Thyroid gland (tissue), 4 donors: ENCODE measurements at places on chromosomes 7 and 10. TPM values are rescaled to one million over a fixed set of nuclear protein-coding genes. Genes with fewer than 3 reads are reported as not detected.

HTR7 gene
- total RNA-seq = not detected

DNA sequence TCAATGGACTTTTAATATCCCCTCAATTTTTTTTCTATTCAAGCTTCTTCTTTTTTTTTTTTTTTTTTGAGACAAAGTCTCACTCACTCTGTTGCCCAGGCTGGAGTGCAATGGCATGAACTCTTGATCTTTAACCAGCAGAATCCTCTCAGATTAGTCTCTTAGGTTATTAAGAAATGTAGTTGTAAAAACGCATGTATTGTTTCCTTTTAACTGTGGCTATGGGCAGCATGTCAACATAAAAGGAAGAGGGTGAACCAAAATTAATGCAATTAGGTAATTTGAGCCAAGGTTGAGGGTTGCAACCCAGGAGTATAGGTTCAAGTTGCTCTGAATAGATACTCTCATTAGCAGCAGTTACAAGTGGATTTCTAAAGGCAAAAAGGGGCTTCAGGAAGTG is 4.3 kb upstream of the GSTO1 start:
- no peak for DNase-seq

DNA sequence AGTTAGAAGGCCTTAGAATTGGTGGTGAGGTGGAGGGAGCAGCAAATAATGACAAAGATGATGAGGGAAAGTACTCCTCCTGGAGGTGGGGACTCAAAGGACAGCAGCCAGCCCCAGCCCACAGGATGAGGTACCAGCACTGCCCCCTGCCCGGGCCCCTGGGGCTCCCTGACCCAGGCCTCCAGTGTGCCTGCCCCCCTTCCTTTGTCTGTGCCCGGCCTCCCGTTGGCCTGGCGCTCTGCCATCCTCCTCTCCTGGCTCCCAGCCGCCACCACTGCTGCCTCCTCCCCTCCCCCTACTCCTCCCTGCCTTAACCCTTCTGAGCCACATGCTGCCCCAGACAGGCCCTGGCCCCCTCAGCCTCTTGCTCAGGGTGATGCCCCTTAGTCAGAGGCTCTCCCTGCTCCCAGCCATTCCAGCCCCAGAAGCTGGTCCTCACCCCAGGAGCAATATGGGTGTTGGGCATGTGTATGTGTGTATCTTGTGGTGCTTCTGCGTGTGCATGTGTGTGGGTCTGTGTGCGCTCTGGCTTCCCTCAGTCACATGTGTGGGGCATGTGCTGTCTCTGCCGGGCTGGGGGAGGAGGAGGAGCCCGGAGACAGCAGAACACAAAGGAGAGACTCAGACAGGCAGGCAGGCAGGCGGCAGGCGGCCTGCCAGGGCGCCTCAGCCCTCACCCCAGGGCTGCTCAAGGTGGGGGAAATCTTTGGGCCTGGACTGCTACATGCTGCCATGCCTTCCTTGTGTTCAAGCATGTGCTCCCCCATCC is 2.6 kb downstream of the LDB1 start:
- peak; percentile 90 for DNase-seq

GRCh38 chr7:110522761-110523200 is 568.1 kb upstream of the LRRN3 start:
- no peak for DNase-seq

DNA sequence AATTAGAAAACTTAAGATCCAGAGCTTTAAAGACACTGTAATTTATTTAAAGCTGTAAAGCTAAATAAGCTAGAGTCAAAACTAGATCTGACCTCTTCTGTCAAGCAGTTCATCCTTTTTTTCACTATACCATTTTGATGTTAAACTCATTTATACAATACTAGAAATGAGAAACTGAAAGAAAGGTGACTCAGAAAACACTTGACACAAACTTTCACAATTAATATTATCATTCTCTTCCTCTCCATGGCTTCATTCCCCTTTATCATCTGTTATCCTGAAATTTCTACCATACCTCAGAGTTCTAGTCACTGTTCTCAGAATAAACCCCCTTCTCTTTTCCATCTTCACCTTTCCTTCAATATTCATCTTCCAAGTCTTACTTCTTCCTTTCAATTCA is 1.3 kb downstream of the FIGNL1 start:
- no peak for DNase-seq

- DNase-seq = no peak
Measured at GRCh38 chr7:107051376-107051775, 6.9 kb downstream of the PRKAR2B start.
